Hematopoietic multipotent progenitor cell (in vitro differentiated cells): ENCODE measurements at places on chromosomes 3 and 15. TPM values are rescaled to one million over a fixed set of nuclear protein-coding genes. Genes with fewer than 3 reads are reported as not detected.

DNA sequence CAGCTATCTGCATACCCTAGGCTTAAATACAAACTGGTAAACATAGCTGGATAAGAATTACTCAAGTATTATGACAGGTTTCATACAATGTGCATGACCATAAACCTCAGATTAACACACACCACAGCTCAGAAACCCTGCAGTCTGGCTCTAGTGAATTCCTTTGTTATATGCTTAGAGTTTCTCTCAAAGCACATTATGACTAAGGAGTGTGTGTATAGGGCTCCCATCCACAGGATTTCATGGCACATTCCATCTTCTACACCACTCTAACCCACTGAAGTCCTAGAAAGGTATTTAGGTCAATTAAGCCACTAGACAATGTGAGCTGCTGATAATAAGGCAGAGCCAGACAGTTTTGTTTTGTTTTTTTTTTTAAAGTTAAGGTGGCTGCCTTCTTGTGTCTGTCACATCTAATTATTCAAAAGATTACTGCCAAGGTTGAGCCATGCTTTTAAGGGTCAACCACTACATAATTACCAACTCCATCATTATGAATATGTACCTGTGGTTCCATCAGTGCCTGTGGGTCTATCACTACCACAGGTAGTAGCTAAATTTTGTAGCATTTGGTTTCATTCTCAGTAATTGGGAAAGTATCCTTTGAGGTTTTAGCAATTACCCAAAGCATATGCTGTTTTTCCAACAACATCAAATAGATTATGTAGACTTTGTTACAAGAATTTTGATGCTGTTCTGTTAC lies 107.0 kb downstream of the ALCAM start:
- no peak for DNase-seq

KIF7 gene
- 13.2 TPM for total RNA-seq

C2CD4B gene
- 5.4 TPM for total RNA-seq

GRCh38 chr15:90401495-90401894 lies 13.5 kb downstream of the IQGAP1 start:
- DNase-seq, result no peak

PIF1 gene
- total RNA-seq, result 0.27 TPM

DNA sequence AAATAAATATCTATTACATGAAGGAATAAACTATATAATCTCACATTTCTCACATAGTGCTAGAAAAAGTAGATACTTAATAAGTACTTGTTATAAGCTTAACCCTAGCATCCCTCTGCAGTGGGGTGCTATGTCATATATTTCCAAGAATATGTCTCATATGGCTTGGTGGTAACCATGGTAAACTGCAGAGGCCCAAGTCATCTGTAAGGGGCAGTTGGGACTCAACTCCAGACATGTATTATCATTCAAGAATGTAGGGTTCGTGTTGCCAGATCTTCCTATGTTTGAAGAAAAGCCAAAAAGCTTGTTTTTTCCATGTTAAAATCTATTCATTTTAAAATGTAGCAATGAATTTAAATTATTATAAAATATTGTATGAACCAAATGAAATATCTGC lies 46.2 kb downstream of the ZNF385D start:
- DNase-seq, result no peak

DNA sequence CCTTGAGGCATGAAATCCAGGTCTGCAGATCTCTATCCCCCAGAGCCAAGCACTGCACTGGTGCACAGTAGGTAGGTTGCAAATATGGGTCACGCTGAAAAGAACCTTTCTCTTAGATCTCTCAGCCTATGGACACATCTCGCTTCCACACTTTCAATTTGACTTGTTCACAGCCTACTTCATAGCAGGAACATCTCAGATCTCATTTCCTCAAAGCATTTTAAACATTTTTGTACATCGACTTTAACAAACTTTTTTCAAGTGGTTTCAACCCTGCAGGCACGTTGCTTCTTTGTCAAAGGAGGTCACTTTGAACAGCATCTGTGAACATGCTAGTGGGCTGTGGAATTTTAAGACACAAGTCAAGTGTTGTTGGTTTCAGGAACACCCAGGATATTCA lies 76.0 kb downstream of the SLC12A8 start:
- DNase-seq, result no peak

DNA sequence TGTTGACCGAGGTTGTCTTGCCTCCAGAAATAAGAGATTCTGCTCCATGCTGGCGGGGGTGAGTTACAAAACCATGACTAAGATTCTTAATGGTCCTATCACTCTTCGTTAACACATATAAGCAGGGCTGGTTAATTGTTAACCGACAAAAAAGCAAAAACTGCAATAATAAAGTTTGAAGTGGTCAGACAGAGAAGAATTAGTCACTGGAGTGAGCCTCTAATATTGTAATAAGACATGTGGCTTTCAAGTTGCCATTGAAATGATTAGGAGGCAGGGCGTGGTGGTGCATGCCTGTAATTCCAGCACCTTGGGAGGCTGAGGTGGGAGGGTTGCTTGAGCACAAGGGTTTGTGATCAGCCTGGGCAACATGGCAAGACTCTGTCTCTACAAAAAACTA lies 78.4 kb upstream of the NR2F2 start:
- DNase-seq, result no peak

DNA sequence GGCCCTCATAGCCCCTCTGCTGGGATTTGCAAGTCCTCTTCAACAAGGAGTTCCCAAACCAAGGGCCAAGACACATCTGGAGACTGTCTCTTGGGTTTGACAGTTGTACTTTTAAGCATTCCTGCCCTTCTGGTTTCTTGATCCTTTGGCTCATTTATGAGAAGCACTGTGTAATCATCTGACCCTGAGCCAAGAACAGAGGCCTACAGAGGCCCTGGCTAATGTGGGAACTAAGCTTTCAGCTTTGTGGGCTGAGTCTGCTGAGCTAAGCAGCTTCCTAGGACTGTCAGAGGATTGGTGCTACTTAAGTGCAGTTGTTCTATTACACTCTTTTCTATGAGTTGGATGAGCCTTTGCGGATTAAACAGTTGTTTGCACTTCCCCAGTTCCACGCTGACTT lies 178.3 kb downstream of the KBTBD8 start:
- no peak for DNase-seq

GRCh38 chr15:70852501-70853317 lies 1.2 kb downstream of the LARP6 start:
- DNase-seq, result no peak

GRCh38 chr3:170745211-170745718 lies 124.7 kb downstream of the RPL22L1 start:
- no peak for DNase-seq

STRA6 gene
- under 0.01 TPM for total RNA-seq

DNA sequence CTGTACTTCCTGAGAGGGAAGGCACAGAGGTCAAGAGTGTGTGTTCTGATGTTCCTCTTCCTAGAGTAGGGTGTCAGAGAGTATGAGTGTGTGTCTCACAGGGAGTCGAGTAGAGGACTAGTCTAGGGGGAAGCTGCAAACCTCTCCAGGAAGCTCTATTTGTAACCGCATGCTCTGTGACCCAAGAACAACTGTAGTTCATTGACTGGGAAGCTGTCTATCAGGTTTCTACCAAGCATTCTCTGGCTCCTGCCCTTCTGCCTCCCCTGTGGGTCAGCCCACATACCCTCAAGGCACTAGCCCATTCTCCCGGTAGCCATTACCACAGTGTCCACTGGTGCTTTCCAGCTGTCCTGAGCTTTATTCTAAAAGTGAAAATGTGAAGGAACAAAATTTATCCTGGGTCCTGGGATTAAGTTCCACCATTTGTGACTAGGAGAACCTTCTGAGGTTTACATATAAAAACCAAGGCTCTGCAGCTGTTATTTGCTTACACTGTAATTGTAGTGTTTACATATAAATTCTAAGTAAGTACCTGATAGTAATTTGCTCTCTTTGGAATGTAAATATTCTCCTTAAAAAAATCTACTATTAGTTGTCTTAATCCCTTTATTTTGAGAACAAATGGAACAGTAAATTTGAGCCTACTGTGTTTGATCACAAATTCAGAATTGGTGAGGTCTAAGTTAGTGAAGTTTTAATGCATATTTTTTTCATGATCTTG lies 40.7 kb downstream of the MYRIP start:
- no peak for DNase-seq

DNA sequence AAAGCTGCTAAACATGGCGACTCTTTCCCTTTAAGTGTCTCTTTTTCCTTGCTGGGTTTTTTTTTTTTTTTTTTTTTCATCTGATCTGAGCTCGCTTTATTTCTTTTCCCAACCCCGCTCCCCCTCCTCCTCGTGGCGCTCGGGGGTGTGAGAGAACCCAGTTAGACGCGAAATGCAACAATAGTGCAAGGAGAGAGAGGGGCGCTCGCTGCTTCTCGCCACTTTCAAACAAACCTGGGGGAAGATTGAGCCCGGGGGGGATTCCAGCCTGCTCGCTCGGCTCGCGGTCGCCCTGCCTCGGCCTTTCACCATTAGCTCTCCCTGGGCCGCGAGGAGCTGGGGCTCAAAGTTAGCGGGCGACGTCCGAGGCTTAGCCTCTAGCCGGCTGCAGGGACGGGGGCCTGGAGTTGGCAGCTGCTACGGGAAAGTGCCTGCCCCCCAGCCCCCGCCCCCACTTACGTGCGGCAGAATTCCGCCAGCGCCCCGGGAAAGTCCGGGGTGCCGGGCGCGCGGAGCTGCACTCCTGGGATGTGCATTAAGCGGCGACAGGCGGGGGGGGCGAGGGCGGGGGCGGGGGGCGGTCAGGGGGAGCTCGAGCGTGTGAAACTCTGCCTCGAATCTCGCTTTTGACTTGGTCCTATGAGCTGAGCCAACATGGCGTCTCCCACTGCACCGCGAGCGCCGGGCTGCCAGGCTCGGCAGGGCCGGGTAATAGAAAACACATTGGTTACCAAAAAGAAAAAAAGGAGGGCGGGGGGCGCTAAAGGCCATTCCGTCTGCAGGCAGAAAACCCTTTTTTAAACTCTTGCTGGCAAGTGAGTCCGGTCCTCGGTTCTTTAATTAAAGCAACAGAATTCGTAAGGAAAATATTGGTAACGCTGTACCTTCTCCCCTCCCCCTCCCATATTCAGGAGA lies 10.4 kb downstream of the NR2F2 start:
- no peak for DNase-seq

GRCh38 chr3:157122116-157122515 lies 37.8 kb downstream of the CCNL1 start:
- no peak for DNase-seq

GRCh38 chr3:131109156-131109555 lies 82.5 kb downstream of the NEK11 start:
- DNase-seq, result no peak

PTH1R gene
- total RNA-seq, result under 0.01 TPM

ERICH6 gene
- not detected for total RNA-seq

- no peak for DNase-seq
Observed at GRCh38 chr3:89957451-89957850, 850.0 kb downstream of the EPHA3 start.

ATG3 gene
- 46.0 TPM for total RNA-seq

- DNase-seq, result no peak
Observed at GRCh38 chr3:64188810-64189560, 36.3 kb downstream of the PRICKLE2 start.
